ENCODE measurements at places on chromosomes 12 and 14.

- DNase-seq: no peak
These were observed 73.0 kb downstream of the DIO3 start for GRCh38 chr14:101634202-101634849.

- DNase-seq: no peak
These were observed 44.5 kb upstream of the ZDHHC17 start for GRCh38 chr12:76719171-76720041.

DNA sequence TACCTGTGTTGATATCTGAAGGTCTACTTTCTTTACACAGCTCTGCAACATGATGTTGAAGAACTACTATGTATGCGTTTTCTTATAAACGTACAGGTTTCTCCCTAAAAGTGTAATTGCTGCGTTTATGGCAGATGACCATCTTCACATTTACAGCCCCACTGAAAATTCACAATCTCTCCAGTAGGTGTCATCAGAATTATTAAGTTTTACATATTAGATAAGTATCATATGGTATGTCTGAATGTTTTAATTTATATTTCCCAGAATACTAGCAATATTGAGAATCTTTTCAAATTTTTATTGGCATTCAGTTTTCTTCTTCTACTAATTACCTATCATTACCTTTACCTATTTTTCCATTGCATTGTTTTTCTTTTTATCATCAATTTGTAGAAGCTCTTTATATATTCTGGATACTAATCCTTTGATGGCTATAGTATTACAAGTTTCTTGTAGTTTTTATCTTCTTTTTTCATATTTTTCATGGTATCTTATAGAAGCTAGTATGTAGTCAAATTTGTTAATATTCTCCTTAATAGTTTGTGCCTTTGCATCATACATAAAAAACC is 123.5 kb downstream of the CAPZA3 start:
- no peak for DNase-seq

DNA sequence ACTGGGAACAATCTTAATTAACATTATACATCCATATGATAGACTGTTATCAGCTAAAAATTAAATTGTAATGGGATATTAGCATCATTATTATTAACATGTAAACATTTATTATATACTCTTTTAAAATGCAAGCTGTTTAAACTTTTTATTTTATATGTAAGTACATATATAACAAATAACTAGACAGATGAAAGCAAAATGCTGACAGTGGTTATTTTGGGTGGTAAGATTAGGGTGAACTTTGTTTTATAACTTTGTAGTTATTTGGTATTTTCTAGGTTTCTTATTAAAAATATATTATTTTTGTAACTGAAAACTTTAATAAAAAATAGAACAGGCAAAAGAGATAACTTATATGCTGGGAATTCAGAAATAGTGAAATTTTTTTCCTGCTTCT is 62.6 kb upstream of the KIF21A start:
- no peak for DNase-seq

DNA sequence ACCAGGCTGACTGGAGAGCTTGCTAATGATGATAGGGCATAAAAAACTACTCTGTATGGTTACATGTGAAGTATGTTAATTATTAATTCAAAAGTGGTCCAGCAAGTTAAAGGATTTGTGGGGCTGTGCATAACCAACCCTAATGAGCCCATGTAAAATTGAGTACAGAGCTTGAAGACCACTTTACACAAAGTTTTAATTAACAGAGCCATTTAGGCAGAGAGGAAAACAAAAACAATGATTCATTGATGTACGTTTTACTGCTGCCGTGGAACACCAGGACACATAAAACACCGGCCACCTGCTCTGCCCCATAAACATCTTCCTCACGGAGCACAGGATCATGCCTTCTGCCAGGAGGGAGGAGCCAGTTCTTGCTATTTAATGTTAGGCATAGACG is 83.5 kb downstream of the RIMBP2 start:
- no peak for DNase-seq

- no peak for DNase-seq
These were observed 5.7 kb downstream of the TMEM19 start for GRCh38 chr12:71691504-71692129.

DNA sequence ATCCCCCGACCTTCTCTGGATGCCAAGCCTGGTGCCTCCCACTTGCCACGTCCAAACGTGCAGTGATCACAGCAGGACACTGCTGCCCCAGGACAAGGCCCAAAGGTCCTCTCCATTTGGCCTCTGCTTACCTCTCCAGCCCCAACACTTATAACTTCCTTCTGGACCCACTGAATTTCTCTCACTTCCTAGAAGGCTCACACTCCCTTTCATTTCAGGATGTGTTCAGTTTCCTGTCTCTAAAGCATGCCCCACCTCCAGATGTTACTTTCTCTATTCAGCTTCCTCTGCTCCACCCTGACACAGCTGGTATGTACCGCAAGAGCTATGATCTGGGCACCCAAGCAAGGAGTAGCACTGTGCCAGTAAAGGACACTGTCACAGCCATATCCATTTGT is 33.0 kb downstream of the CDKL1 start:
- no peak for DNase-seq

- DNase-seq: no peak
These were observed 4.3 kb upstream of the GPHB5 start for GRCh38 chr14:63322897-63323573.

- DNase-seq: no peak
These were observed 61.7 kb downstream of the PPP1R12A start for GRCh38 chr12:79873201-79873600.

GRCh38 chr12:7092229-7092985 is at the start of gene C1R:
C1R (minus strand) TSS chr12:7092445; CDS start chr12:7092388, 57 bp downstream.
- peak; percentile 72 for DNase-seq

- no peak for DNase-seq
These were observed 260.2 kb downstream of the BMP4 start for GRCh38 chr14:53696217-53696965.

DNA sequence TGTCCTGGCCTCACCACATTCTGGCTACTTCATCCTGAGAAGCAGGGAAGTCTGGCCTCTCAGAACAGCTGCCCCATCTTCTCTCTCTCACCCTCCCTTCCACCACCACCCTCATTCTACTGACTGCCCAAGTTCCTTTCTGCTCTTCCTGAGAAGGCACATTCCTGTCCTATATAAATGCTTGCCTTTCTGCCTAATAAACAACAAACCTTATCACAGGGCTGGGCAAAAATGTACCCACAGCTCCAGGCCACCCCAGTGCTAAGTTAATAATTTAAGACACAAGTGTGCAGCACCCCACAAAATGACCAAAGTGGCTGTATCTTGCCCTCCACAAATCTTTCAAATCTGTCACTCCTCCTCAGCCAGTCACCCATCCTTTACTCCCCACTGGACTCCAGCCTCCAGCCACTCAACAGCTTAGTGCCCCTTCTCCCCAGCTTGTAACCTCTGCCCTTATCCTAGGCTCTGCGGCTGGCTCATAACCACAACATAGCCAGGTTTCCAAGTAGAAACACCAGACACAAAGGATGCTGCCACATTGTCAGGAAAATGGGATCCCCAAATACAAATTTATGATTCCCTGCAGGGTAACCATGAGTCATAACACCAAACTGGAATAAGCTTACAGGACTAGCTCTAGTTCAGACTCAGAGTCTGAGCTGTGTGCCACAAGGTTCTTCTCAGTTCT is 15.0 kb downstream of the OXA1L start:
- DNase-seq: no peak

DNA sequence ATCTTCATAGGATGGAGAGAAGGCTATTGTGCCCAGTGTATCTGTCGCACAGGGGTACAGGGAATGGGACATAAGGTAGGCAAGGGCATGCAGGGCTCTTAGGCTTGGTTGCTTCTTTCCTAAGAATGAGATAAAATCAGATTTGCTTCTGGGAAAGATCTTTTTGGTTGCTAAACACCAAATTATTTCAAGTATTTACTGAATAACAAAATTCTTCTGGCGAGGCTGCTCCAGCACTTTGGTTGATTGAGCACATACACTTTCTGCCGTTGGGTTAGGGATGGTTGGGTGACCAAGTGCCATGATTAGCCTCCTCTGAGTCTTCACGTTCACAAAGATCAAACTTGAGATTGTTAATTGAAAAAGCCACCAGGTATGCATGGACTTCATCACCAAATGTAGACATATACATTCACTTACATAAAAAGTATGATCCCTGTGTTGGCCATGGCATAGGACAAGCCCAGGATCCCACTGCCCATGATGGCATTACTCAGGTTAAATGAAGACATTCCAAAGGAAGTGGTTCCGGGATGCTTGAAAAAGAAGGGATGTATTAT is 38.2 kb downstream of the SLC38A4 start:
- no peak for DNase-seq

DNA sequence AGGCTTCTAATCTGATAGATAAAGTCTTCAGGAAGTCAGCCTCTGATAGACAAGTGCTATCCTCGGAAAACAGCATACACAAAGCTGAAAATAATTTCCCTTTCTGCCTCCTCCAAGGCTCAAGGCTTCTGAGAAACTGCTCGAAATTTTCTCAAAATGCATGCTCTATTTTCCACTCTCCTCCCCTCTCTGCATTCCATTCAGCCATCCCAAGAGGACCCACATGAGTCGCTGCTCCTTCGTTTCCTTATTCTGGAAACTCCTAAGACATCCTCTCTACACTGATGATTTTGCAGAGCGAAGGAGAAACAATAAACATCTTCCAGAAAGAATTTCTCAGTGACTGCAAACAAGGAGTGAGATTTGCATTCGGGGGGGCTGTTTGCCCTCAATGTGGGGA is 92.2 kb upstream of the SFSWAP start:
- no peak for DNase-seq

DNA sequence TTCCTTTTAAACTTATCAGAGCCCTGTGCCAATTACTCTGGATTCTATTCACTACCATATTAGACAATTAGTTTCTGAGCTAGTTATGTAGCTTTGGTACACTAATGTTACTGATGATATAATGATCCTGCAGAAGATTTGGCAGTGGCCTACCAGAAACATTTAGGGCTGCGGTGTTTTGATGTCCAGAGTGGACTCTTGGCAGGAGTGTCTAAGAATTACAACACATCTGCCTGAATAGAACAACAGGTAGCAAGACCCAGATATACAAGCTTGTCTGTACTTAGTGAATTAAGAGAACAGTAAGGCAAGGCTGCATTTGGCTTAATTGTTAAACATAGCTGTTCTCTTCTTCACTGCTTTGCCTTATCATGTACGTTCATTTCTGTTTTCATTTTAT is 691.6 kb upstream of the FBXO33 start:
- DNase-seq: no peak

- no peak for DNase-seq
These were observed 110.6 kb downstream of the ANO6 start for GRCh38 chr12:45326358-45326975.
